ENCODE measurements at places on chromosomes 3 and 15.

- DNase-seq, result peak; percentile 16
These were observed 699.9 kb upstream of the ZNF385D start for GRCh38 chr3:22450786-22451400.

GRCh38 chr3:39291903-39292329 lies 12.1 kb upstream of the CX3CR1 start:
- DNase-seq, result peak; percentile 57

- peak; percentile 38 for DNase-seq
These were observed 8.4 kb downstream of the SHF start for GRCh38 chr15:45179221-45179985.

DNA sequence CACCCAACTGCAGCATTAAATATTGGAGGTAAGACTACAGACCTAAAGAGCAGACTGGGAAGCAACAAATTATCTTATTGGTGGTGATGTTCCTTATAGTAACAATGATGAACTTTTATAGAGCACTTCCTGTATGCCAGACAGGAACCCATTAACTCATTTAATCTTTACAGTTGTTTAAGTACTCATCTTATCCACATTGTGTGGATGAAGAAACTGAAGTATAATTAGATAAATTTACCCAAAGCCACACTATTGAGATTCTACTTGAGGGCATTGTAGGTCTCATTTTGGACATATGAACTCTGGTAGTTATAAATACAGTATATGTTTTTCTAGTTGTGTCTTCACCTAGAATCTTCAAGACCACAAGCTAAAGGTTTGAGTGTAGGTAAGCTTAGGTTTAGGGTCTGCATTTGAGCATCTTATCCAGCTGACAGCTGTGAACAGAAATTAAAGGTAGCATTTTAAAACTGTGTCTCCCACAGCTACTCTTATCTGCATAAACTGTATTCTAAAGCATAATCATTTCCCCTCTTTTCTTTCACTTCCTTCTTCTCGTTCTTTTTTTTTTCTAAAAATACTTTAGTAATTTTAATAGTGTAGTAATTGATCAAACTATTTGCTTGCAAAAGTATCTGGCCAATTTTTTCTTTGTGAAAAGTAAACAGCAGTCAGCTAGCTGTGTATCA lies 138.2 kb downstream of the UBE2E2 start:
- DNase-seq, result no peak
